ENCODE measurements at places on chromosomes 3 and 15. TPM values are rescaled to one million over a fixed set of nuclear protein-coding genes. Genes with fewer than 3 reads are reported as not detected.

AP3B2 gene
- total RNA-seq = under 0.01 TPM

LIPH gene
- 1.9 TPM for total RNA-seq

GHRL gene
- total RNA-seq = not detected

CELF6 gene
- not detected for total RNA-seq

TASOR gene
- 40.5 TPM for total RNA-seq

SLC2A2 gene
- not detected for total RNA-seq

UCN2 gene
- total RNA-seq = 6.6 TPM

GRM7 gene
- total RNA-seq = not detected

UPK1B gene
- total RNA-seq = 56.4 TPM

RBM5 gene
- 80.7 TPM for total RNA-seq

PEX5L gene
- not detected for total RNA-seq

ATP13A5 gene
- not detected for total RNA-seq

SMAD6 gene
- total RNA-seq = 10.8 TPM

BCL2A1 gene
- 1.2 TPM for total RNA-seq

TLR9 gene
- total RNA-seq = not detected

SAXO2 gene
- total RNA-seq = 2.2 TPM

ESYT3 gene
- total RNA-seq = 0.87 TPM

MCTP2 gene
- 7.5 TPM for total RNA-seq

THAP10 gene
- total RNA-seq = 9.1 TPM

TRPM1 gene
- total RNA-seq = not detected

C3orf49 gene
- not detected for total RNA-seq

SLC28A2 gene
- not detected for total RNA-seq

BOC gene
- 1.0 TPM for total RNA-seq

CCDC191 gene
- total RNA-seq = 1.2 TPM

LRRC57 gene
- total RNA-seq = 14.7 TPM

ISY1 gene
- total RNA-seq = 7.8 TPM

GOLGA6A gene
- total RNA-seq = not detected

ZNF385D gene
- 0.43 TPM for total RNA-seq

IL17RB gene
- 1.7 TPM for total RNA-seq

UBAP1L gene
- 0.07 TPM for total RNA-seq

GNB4 gene
- 46.7 TPM for total RNA-seq

PARP3 gene
- total RNA-seq = 15.4 TPM

PP2D1 gene
- not detected for total RNA-seq

MYZAP gene
- 0.06 TPM for total RNA-seq

SLC22A14 gene
- total RNA-seq = not detected

ZKSCAN7 gene
- total RNA-seq = 5.7 TPM

PTX3 gene
- total RNA-seq = 24.2 TPM

ACP3 gene
- not detected for total RNA-seq

CFAP100 gene
- not detected for total RNA-seq

GOLGA6L7 gene
- total RNA-seq = not detected

C2CD4A gene
- total RNA-seq = 0.35 TPM

PPCDC gene
- total RNA-seq = 26.1 TPM

All from epithelial cell of proximal tubule (primary cell).